ENCODE measurements at places on chromosomes 13 and 19.

GRCh38 chr13:33537676-33538075, 252.1 kb upstream of the STARD13 start:
- no peak for DNase-seq

DNA sequence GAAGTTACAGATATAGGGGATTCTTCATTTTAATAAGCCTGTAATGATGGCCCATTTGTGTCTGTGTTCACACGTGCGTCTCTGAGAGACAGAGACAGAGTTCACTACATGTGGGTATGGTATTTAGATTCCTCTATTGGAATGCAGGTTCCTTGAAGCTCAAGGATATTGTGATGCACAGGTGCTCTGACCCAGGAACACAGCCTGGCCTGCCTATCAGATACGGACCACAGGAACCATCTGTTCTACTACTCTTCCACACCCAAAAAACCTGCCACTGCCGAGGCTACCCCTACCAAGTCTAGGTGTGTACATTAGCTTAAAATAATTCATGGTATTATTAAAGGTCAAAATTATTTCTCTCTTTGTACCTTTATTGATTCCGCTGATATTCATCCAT, 289.2 kb downstream of the ATP8A2 start:
- no peak for DNase-seq

- no peak for DNase-seq
Measured at GRCh38 chr19:38683393-38684077, 36.1 kb downstream of the ACTN4 start.

GRCh38 chr19:47428177-47428894, 9.0 kb upstream of the MEIS3 start:
- no peak for DNase-seq

DNA sequence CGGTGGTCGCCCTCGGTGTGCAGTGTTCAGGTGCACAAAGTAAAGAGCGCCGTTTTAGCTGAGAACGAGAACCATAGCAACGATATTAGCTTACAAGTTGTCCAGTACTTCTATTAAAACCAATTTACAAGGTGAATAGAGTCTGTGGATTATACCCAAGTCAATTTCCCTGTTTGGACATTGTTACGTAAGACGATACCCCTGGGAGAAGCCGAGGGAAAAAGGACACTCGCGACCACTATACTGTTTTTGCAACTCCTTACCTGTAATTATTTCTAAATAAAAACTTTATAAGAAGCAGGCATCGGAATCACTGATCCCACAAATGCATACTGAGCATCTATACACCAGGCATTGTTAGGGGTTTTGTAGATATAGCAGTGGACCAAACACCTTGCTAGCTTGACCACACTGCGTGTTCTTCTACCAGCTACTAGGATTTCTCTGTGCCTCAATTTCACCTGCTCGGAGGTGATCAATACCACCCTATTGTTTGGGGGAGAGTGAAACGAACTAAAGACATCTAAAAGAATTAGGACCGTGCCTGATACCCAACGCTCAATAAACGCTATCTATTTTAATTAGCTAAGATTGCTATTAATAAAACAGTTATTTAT, 488 bp upstream of the EEF2 start:
- DNase-seq, result no peak

DNA sequence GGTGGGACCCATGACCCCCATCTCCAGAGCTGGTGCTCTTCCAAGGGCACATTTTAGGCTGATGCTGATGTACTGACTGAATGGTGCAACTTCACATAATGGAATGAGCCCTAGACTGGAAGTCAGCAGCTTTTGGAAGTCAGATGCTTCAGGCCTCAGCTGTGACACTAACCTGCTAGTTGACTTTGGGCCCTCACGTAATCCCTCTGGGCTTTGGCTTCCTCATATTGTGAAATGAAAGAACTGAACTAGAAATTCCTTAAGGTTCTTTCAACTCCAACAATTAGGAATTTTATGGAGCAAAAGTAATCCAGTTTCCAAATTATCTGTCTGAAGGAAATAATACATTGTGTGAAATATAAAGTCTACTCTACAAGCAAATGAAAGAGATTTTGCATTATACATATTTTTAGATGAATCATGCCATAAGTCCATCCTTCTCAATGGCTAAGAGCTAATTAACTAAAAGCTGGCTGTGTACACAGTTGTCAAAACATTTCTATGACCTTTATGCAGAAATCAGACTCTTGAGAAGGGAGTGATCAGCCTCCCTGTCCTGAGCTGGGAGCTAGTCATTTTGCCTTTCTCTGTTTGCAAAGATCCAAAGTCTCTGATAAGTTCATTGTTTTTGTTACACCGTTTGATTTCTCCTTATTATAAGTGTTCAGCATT, 204.2 kb downstream of the DCLK1 start:
- no peak for DNase-seq

GRCh38 chr13:40060296-40061007, 405.0 kb downstream of the COG6 start:
- no peak for DNase-seq

- DNase-seq, result no peak
Measured at GRCh38 chr19:19528721-19529490, at the start of gene YJEFN3. TSS of gene YJEFN3 (plus strand) at chr19:19528911. CDS start at chr19:19528933, 22 bp downstream.

- no peak for DNase-seq
Measured at GRCh38 chr13:101520672-101521071, 68.2 kb downstream of the ITGBL1 start.

DNA sequence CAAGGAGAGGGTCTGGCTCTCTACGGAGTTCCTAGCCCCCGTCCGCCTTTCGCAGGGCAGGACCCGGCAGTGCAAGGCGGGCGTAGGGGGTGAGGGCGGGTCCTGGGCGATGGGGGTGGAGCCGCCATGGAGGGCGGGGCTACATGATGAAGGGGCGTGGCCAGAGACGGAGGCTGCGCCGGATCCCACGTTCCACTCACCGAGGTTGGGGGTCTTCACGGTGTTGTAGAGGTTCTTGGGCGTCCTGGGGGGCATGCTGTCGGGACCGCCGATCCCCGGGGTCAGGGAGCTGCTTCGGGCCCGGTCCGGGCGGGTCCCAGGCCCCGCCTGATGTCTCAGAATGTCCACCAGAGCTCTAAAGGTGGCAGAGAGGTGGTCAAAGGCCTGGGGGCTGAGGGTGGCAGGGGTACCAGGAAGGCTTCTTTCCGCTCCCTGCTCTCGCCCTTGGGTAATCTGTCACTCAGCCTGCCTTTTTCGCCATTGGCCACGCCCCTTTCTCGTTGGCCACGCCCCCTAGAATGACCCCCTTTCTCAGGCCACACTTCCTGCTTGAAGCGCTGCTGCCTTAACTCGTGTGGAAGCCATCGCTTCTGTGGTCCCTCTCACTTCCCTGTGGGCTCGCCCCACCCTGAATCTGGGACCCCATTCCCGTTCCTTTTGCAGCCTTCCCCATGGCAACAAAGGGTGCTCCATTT, 2.5 kb downstream of the SHISA7 start:
- no peak for DNase-seq

DNA sequence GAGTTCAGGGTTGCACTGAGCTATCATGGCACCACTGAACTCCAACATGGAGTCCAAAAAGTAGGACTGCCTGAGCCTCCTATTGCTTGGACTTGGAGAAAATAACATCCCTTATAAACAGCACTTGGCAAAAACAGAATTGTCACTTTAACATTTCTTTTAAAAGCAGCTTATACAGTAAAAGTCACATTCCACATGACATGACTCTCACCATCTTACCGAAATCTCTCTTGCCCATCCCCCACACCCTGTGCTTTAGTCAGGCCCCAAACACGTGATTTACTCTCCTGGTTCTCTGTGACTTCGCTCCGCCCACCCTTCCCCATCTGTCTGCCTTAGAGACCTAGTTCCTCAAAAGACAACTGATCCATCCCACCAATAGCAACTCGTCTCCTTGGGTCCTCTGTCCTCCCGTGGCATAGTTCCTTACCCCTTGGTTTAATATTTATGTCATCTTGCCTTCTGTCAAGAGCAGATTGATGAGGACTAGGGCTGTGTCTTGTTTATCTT, 4.6 kb downstream of the SAFB start:
- DNase-seq, result no peak

DNA sequence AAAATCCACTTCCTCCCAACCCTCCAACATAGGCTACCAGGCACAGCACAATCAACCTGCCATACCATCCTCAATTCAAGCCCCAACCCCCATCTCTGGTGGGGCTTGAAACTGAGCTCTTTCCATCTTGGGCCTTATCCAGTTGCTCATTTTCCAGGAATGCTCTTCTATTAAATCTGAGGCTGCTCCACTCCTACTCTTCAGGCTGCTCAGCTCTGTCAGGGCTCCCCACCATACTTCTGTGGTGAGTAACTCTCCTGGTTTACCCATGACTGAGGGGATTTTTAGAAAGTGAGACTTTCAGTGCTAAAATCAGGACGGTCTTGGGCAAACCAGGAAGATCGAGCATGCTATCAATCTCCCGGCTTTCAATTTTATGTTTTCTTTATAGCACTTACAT, 512.8 kb downstream of the LMO7 start:
- no peak for DNase-seq

DNA sequence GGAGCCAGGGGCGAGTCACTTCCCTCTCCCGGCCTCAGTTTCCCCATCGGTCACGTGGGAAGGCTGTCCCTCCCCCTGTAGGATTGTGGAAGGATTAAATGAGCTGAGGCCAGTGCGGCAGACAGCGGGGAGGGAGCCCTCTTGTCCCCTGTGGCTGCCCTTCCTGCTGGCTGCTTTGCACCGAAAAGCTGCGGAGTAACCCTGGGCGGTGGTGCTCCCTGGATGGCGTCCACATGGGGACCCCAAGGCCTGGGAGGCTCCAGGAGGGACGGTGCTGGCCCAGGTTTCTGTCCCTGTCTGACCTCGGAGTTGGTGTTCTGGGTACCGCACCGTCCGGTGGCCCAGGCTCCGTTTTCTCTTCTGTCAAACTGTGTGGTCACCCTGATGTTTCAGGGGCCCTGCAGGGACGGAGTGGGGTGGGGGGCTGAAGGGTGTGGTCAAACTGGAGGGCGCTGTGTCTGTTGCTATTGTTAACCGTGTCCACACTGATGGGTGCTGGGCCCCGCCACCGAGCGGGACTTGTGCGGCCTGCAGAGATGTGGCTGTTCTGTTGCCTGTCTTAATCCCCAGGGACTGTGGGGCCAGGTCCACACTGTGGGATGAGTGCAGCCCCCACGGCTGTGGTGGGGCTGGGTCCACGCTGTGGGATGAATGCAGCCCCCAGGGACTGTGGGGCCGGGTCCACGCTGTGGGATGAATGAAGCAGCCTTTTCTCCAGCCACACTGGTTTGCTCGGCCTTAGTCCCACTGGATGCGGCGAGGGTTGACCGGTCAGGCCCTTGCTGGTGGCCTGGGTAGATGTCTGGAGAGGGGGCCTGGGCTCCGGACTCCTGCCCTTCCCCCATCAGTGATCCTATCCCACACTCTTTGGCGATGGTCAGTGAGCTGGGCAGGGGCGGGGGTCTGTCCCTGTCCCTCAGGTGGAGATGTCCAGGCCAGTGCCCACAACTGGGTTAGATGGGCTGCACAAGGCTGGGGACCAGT, 6.9 kb downstream of the GNA11 start:
- DNase-seq, result no peak

DNA sequence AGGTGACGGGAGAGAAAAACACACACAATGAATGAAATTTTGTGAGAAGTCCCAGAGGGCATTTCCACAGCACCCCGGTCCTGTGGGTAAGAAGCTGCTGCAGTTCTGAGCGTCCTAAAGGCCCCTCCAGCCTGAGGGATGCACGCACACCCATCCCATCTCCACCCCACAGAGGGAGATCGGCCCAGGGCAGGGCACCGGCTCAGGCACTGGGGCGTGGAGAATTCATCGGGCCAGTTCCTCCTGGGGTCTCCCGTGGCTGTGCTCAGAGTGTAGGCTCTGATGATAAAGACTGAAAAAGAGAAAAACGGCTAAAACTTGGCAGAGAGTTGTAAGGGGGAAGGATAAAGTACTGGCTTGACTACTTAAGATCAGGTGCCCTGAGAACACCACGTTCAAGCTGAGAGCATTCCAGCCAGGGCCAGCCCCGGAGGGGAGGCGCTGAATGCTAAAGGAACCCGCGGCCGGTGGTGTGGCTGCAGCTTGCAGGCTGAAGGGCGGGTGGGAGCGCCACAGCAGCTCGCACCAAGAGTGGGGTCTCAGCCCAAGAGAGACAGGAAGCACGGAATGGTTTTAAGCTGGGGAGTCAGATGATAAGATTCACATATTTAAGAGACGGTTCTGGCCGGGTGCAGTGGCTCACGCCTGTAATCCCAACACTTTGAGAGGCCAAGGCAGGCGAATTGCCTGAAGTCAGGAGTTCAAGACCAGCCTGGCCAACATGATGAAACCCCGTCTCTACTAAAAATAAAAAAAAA, 121.9 kb upstream of the SPACA7 start:
- no peak for DNase-seq

GRCh38 chr19:1041835-1042685, 2.2 kb downstream of the ABCA7 start:
- DNase-seq, result no peak

DNA sequence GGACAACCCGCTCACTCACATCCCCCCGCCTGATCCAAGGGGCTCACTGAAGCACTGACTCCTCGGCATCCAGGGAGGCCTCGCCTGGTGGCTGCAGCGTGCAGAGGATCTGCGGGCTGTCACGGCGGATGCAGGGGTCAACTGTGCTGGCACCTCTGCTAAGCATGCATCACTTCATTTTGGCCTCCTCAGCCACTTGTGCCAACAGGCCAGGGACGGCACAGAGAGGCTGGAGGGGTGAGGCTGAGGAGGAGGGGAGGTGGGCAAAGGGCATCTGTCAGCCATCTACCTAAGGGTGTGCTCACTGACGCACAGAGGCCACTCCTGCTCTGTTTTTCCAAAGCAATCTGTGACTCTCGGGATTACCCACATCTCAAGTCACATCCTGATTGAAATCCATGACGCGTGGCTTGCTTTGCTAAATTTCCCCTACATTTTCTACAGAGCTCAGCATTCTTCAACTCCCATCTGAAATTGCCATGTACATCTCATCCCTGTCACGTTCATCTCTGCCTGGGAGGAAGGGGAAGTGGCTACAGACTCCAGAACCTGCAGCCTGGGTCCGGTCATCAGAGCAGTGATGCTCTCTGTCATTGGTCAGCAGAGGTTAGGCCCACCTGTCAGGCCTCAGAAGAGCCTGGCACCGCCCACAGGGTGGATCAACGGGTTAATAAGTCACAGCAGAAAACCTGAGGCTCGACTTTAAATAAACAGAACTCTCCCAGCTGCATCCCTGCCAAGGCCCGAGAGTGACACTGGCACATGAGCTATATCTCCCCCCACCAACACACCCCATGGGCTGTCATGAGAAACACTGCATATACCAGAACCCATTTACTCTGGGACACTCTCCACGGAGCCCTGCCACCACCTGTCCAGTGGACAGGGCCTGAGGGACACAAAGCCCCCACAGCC, 17.6 kb downstream of the ELL start:
- no peak for DNase-seq

- DNase-seq, result no peak
Measured at GRCh38 chr19:35153701-35154524, 622 bp upstream of the FXYD5 start.

DNA sequence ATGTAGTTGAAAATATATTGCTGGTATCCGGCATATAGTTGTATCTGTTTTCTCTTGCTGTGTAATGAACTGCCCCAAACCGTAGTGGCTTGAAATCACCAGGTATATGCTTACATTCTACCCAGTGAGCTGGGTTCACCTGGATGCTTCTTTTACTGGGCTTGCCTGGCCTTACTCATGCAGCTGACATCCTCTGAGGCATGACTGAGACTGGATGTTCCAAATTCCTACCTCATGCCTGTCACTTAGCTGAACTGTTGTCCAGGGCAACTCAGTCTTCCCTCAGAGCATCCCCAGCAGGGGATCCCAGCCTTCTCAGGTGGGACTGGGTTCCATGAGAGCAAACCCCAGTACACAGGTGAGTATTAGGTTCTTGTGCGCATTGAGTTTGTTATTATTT, 66.8 kb downstream of the IFT88 start:
- no peak for DNase-seq

GRCh38 chr19:31154021-31154420, 195.2 kb downstream of the TSHZ3 start:
- no peak for DNase-seq

Measured in cortex of kidney (tissue), 1 donor.